Left lung (tissue), 14 donors: ENCODE measurements at places on chromosomes 6 and 20. TPM values are rescaled to one million over a fixed set of nuclear protein-coding genes. Genes with fewer than 3 reads are reported as not detected.
A peak's percentile ranks its signal among the peaks of the same experiment; 100 is the strongest.

The MUCL3 gene
- total RNA-seq = 4.0 TPM

GRCh38 chr6:10837622-10837994, 731 bp downstream of the MAK start:
- no peaks in the 10 kb centered on the region for H3K36me3 ChIP-seq
- peaks cover 20% of the 10 kb centered on the region for H3K4me1 ChIP-seq
- peaks cover 29% of the 10 kb centered on the region for H3K27me3 ChIP-seq
- no peak overlapping the region for H3K27ac ChIP-seq
- peak overlapping the region; percentile 69 for H3K4me3 ChIP-seq
- DNase-seq = peak; percentile 35

The NOTCH4 gene
- 37.0 TPM for total RNA-seq

- H3K27ac ChIP-seq = no peak overlapping the region
- no peak overlapping the region for H3K4me3 ChIP-seq
- H3K36me3 ChIP-seq = no peaks in the 10 kb centered on the region
- no peak for DNase-seq
- no peaks in the 10 kb centered on the region for H3K27me3 ChIP-seq
Measured at GRCh38 chr6:91667596-91667995, 1080.7 kb upstream of the MAP3K7 start.

DNA sequence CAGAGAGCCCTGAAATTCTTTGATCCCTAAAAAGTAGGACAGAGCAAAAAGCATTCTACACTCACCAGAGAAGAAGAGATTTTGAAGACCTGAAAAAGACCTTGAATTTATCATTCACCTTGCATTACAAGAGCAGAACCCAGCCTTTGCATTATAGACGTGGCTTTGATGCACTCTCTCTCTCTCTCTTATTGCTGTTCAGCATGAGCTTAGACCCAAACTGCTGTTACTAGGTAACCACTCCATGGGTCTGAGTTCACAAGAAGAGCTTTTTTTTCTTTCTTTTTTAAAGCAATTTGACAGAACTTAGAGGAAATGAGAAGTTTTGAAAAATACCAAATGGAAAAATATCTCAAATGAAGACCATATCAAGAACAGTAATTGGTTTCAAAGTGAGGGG, 44.4 kb downstream of the COL9A1 start:
- no peak overlapping the region for H3K27ac ChIP-seq
- H3K4me3 ChIP-seq = no peak overlapping the region
- DNase-seq = no peak
- H3K4me1 ChIP-seq = no peaks in the 10 kb centered on the region
- H3K36me3 ChIP-seq = no peaks in the 10 kb centered on the region

GRCh38 chr6:137323860-137324259, 104.7 kb upstream of the IFNGR1 start:
- no peak for DNase-seq
- H3K27ac ChIP-seq = no peak overlapping the region
- H3K4me3 ChIP-seq = no peak overlapping the region
- H3K4me1 ChIP-seq = no peaks in the 10 kb centered on the region
- H3K36me3 ChIP-seq = no peaks in the 10 kb centered on the region

DNA sequence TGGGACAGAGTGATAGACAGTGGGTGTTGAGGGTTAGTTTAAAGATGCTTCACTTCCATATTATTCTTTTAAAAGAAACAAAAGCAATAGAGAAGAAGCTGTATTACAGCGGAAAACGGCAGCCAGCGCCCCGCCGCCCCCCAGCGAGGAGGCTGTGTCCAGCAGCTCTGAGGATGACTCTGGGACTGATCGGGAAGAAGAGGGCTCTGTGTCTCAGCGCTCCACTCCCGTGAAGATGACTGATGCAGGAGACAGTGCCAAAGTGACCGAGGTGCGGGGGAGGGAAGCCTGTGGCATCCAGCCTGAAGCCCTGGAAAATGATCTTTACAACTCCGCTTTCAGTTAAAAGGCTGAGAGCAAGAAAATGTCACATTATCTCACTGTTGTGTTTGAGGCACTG, 100.2 kb downstream of the FIG4 start:
- H3K4me3 ChIP-seq = no peak overlapping the region
- H3K36me3 ChIP-seq = no peaks in the 10 kb centered on the region
- H3K27me3 ChIP-seq = no peaks in the 10 kb centered on the region
- no peak for DNase-seq
- no peak overlapping the region for H3K27ac ChIP-seq

DNA sequence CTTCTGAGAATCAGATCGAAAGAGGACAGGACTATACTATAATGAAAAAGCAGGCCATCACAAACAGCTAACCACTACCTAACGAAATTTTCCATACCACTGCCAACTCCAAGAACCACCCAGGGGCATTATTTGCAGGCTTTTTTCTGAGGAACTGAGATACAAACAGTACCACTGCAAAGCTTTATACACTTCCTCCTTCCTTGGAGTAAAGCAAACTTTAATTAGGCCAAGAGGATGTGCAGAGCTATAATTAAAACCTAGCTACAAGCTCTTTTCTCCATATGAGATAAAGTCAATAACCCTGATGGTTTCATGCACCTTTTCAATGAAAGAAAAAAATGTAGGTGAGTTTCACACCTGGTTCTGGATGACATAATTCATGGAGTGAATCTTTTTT, 68.5 kb downstream of the ELOVL5 start:
- DNase-seq = no peak
- no peak overlapping the region for H3K27ac ChIP-seq
- no peaks in the 10 kb centered on the region for H3K27me3 ChIP-seq
- no peak overlapping the region for H3K4me3 ChIP-seq

DNA sequence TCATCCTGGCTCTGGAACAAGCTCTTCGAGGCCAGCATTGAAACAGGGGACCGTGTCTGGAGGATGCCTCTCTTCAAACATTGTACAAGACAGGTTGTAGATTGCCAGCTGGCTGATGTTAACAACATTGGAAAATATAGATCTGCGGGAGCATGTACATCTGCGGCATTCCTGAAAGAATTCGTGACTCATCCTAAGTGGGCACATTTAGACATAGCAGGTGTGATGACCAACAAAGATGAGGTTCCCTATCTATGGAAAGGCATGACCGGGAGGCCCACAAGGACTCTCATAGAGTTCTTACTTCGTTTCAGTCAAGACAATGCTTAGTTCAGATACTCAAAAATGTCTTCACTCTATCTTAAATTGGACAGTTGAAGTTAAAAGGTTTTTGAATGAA, 3.6 kb upstream of the CDKN1A start:
- peaks cover 39% of the 10 kb centered on the region for H3K4me1 ChIP-seq
- H3K36me3 ChIP-seq = no peaks in the 10 kb centered on the region
- no peak overlapping the region for H3K4me3 ChIP-seq

The CABLES2 gene
- 6.3 TPM for total RNA-seq

DNA sequence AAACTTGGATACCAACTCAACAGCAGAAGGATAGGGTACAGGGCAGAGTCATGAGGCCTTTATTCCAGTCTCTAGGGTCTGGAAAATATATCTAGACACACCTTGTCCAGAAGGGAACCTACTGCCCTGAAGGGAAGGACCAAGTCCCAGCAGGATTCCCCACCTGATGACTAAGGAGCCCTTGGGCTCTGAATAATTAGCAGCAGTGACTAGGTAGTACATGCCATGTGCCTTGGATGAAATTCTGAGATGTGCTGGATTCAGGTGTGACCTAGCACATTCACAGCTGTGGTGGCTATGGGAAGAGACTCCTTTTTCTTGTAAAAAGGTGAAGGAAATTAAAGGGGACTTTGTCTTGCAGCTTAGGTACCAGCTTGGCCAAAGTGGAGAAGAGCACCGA, 364.3 kb upstream of the PTCHD4 start:
- no peak overlapping the region for H3K27ac ChIP-seq
- H3K27me3 ChIP-seq = no peaks in the 10 kb centered on the region
- H3K4me3 ChIP-seq = no peak overlapping the region

The PREX1 gene
- total RNA-seq = 111 TPM

The EYA2 gene
- total RNA-seq = 0.82 TPM

The VNN1 gene
- 1.4 TPM for total RNA-seq

The RUNX2 gene
- 5.2 TPM for total RNA-seq

The PRDM13 gene
- total RNA-seq = not detected

DNA sequence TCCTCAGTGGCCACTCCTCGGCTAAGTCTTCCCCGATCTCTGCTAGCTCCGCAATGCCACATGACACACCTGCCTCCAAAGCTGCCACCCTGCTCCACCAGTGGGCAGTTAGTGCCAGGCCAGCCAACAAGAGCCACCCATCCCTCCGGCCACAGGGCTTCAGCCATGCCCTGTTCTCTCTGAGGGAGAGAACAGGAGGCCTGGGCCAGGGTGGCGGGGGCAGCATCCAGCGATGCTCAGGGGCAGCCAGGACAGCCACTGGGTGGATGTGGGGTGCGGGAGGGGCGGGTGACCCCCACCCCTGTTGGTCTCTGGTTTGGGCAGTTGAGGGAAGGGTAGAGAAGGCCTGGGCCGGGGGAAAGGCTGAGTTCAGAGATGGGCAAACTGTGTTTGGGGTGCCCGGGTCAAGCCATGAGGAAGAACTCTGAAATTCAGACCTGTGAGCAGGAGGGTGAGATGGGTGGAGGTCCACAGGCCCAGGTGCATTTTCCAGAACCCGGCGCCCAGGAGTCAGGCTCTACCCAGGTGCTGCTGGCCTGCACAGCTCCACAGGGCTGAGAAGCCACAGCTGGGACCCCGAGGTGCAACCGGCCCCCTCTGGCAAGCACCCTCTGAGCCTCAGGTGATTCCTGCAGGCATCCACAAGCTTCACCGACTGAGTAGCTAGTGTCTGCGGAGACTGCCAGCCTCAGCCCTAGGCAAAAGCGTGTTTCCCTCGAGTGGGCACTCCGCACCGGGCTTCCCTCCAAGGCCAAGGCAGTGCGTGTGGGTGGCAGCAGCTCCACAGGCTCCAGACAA, 91.1 kb downstream of the SULF2 start:
- H3K4me3 ChIP-seq = no peak overlapping the region
- no peaks in the 10 kb centered on the region for H3K36me3 ChIP-seq
- no peaks in the 10 kb centered on the region for H3K27me3 ChIP-seq
- H3K27ac ChIP-seq = no peak overlapping the region
- H3K4me1 ChIP-seq = no peaks in the 10 kb centered on the region

DNA sequence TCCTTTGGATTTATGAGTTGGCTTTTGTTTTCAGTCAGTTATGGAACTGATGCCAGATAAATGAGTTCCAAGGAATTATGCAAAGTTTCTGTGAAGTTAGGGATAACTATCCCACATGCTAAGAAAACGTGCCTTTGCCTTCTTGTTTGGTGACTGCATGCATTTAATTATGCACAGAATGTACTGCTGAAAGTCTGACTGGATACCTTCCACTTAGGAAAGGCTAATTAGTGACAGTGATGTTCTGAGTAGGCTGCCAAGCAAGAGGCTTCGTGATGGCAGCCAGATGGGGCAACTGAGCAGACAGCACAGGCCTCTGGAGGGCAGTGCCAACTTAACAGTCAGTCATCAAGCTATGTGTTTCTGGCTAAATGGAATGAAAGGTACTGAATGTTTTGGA, 289.9 kb downstream of the CD109 start:
- H3K4me1 ChIP-seq = no peaks in the 10 kb centered on the region
- no peaks in the 10 kb centered on the region for H3K27me3 ChIP-seq
- H3K27ac ChIP-seq = no peak overlapping the region
- no peak for DNase-seq

- H3K27ac ChIP-seq = peak overlapping the region; percentile 44
- H3K4me3 ChIP-seq = no peak overlapping the region
- H3K4me1 ChIP-seq = peaks cover 13% of the 10 kb centered on the region
- no peaks in the 10 kb centered on the region for H3K36me3 ChIP-seq
- no peaks in the 10 kb centered on the region for H3K27me3 ChIP-seq
- no peak for DNase-seq
Measured at GRCh38 chr6:152572338-152573088, 64.6 kb downstream of the SYNE1 start.

GRCh38 chr6:45293306-45293705, 34.8 kb upstream of the RUNX2 start:
- no peaks in the 10 kb centered on the region for H3K36me3 ChIP-seq
- H3K27me3 ChIP-seq = no peaks in the 10 kb centered on the region
- no peak overlapping the region for H3K4me3 ChIP-seq
- no peak overlapping the region for H3K27ac ChIP-seq
- DNase-seq = no peak

GRCh38 chr20:46214824-46215488, 93.3 kb downstream of the CDH22 start:
- H3K27ac ChIP-seq = no peak overlapping the region
- no peaks in the 10 kb centered on the region for H3K36me3 ChIP-seq
- no peaks in the 10 kb centered on the region for H3K4me1 ChIP-seq

The MATN4 gene
- not detected for total RNA-seq

The THBS2 gene
- 34.7 TPM for total RNA-seq

The KIAA0408 gene
- 19.1 TPM for total RNA-seq

- H3K4me1 ChIP-seq = no peaks in the 10 kb centered on the region
- no peak for DNase-seq
- H3K4me3 ChIP-seq = no peak overlapping the region
- H3K27me3 ChIP-seq = peaks cover 6% of the 10 kb centered on the region
- H3K27ac ChIP-seq = no peak overlapping the region
Measured at GRCh38 chr6:30964075-30964474, 19.4 kb upstream of the MUC21 start.

The SLC22A7 gene
- not detected for total RNA-seq

The IPCEF1 gene
- total RNA-seq = 4.5 TPM

DNA sequence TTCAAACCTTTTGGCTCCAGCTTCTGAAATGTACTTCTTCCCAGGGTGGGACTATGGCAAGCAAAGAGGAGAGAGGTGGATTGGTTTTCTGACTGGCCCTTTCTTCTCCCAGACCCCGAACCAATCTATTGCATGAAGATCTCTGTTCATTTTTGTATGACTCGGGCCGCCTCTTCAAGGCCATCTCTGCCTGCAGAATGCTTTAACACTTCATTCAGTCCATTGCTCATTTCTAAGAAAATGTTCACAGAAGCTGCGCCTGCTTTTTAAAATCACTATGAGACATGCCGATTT, 1.6 kb downstream of the VGLL2 start:
- H3K36me3 ChIP-seq = no peaks in the 10 kb centered on the region
- peaks cover 100% of the 10 kb centered on the region for H3K27me3 ChIP-seq
- H3K4me1 ChIP-seq = peaks cover 20% of the 10 kb centered on the region
- DNase-seq = no peak
- no peak overlapping the region for H3K4me3 ChIP-seq

The BTN1A1 gene
- not detected for total RNA-seq

GRCh38 chr6:52124126-52125121, 37.0 kb upstream of the PKHD1 start:
- DNase-seq = no peak
- H3K4me1 ChIP-seq = no peaks in the 10 kb centered on the region
- H3K36me3 ChIP-seq = no peaks in the 10 kb centered on the region
- H3K4me3 ChIP-seq = no peak overlapping the region

DNA sequence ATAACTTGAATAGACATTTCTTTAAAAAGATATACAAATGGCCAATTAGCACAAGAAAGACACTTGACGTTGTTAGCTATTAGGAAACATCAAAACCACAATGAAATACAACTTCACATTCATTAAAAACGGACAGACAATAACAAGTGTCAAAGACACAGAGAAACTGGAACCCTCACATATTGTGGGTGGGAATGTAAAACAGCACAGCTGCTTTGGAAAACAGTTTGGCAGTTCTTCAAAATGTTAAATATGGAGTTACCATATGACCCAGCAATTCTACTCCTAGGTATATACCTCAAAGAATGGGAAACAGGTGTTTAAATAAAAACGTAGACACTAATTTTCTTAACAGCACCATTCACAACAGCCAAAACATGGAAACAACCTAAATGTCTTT, 100.5 kb upstream of the SLC22A23 start:
- no peak for DNase-seq
- H3K27ac ChIP-seq = no peak overlapping the region
- no peaks in the 10 kb centered on the region for H3K36me3 ChIP-seq
- H3K4me3 ChIP-seq = no peak overlapping the region
- no peaks in the 10 kb centered on the region for H3K4me1 ChIP-seq

- peaks cover 6% of the 10 kb centered on the region for H3K4me1 ChIP-seq
- H3K4me3 ChIP-seq = no peak overlapping the region
- H3K36me3 ChIP-seq = no peaks in the 10 kb centered on the region
- H3K27ac ChIP-seq = no peak overlapping the region
Measured at GRCh38 chr6:42274898-42275297, 57.2 kb upstream of the MRPS10 start.
